ENCODE measurements at places on chromosomes 13 and 19.

GRCh38 chr19:17931532-17932191, 1.2 kb upstream of the CCDC124 start:
- peak; percentile 92 for DNase-seq

DNA sequence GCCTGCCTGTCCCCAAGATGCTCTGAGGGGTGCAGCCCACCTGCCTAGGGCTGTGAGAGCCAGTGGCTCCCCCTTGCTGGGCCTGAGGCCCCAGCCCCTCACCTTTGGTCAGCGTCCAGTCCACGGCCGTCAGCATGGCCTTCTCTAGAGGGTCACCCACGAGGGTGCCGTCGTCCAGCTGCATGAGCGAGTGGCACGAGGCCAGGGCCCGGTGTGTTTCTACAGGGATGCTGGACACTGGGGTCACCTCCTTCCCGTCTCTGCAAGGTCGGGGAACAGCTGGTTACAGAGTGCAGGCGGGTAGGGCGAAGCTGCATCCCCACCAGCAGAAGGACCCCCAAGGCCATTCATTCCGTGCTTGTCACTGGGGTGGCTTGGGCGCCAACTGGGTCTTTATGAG, 9.0 kb downstream of the ATP13A1 start:
- DNase-seq: no peak

- no peak for DNase-seq
These were observed 61.6 kb upstream of the MED4 start for GRCh38 chr13:48156466-48156865.

- no peak for DNase-seq
These were observed 53.3 kb upstream of the POSTN start for GRCh38 chr13:37651891-37652290.

DNA sequence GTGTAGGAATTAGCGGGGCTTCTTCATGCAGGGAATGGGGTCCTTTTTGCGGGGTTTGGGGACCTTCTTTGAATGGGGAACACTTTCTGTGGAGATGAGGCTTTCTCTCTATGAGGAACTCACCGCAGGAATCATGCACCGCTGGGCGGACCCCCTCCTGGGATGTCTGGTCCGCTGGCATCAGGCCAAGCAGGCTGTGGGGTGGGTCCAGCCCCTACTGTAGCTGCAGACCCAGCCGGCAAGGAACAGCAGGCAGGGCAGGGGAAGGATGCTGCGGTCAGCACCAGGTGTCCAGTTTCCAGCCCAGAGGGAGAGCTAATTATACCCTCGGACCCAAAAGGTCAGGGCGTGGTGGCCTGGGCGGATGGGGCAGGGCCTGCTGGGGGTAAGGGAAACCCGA, 1.8 kb downstream of the MYBPC2 start:
- no peak for DNase-seq

DNA sequence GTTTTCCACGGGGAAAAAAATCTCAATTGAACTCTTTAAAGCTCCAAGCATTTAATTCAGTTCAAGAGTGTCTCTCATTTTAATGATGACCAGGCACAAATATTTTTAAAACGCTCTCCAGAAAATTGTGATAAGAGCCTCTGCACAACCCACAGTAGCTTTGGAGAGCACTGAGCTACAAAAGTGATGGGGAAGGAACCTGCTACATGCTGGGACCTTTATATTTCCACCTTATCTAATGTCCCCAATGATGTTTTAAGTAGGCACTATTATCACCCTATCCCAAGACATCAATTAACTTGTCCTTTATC, 14.1 kb upstream of the CEACAM6 start:
- DNase-seq: no peak

DNA sequence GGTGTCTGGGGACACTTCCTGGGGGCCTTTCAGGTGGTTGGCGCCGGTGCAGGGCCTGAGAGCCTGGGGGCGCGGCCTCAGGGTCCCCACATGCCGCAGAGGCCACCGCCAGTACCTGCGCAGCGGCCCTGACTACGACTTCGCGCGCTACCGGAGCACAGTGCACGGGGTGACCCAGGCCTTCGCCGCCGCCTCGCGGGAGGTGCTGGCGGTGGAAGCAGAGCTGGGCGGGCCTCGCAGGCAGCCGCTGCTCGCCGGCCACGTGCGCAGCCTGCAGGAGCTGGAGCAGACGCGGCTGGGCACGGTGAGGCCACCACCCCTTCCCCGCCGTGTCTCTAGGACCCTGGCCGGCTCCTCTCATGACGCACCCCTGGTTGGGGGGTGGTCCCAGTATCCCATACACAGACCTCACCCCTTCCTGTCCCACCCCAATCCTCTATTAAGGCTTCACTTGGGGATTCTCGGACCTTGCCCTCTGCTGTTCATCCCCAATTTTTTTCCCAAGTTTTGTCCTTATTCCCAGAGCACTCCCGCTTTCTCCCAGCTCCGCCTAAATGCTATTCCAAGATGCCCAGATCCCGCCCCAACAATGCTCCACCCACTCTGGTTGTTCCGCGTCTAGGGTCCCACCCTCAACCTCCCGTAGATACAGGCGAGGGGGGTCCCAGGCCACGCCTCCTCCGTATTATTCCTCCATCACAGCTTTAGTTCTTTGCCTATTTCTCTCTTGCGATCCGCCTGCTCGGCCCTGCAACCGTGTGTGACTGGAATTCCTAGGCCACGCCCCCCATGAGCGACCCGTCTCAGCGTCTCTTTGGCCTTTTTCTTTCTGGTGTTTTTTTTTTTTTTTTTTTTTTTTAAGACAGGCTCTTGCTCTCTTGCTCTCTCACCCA, 1.0 kb downstream of the REX1BD start:
- DNase-seq: peak; percentile 85

DNA sequence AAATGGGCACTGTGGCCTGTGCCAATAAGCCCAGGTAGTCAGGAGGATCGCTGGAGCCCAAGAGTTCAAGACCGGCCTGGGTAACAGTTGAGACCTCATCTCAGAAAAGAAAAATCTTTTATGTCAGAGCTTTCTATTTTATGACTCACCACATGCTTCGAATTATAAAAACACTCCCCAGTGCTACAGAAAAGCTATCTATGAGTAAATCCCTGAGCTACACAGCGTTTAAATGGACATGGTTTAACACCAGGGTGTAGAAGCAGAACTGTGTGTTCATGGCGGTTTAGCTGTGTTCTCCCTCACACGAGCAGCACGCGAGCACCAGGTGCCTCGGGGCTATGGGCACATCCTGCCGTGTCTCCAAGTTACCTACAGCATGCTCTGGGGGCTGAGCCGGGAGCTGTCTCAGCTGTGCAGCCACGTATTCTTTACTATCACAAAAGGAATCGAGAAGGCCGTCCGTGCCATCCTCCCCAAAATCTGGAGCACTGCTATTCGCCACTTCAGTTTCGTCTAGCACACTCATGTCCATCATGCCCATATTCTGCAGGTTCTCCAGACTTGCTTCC, 6.7 kb downstream of the SAFB2 start:
- no peak for DNase-seq

- DNase-seq: no peak
These were observed 415.4 kb downstream of the SLITRK5 start for GRCh38 chr13:88086577-88086976.

DNA sequence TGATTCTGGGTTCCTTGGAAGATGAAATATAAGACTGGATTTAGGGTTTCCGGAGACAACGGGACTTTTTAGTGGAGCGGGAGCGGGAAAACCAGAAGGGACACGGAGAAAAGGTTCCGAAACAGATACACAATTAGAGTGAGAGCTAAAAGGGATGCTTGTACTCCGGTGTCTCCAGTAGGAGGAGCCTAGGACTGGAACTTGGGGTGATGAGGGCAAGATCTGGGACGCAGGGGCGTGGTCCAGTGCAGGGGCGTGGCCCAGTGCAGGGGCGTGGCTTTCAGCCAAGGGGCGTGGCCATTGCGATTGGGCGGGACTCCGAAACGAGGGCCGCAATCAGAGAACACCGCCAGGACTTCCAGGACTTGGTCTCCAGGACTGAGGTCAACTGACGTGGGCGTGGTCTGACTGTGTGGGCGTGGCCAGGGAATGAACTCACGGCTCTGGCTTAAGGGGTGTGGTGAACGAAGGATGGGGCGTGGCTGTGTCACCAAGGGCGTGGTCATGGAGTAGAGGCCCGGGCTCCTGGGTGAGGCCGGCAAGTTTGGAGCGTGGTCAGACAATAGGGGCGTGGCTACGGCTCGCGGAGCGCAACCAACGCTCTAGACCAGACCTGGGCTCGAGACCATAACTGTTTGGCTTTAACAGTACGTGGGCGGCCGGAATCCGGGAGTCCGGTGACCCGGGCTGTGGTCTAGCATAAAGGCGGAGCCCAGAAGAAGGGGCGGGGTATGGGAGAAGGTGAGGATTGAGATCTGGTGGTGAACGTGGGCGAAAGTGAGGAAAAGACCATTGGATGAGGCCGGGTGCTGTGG, at the start of gene DKKL1:
DKKL1 (plus strand) TSS at position 610 of the 815 bp plus-strand sequence; CDS start at position 732, 122 bp downstream.
- DNase-seq: peak; percentile 97

DNA sequence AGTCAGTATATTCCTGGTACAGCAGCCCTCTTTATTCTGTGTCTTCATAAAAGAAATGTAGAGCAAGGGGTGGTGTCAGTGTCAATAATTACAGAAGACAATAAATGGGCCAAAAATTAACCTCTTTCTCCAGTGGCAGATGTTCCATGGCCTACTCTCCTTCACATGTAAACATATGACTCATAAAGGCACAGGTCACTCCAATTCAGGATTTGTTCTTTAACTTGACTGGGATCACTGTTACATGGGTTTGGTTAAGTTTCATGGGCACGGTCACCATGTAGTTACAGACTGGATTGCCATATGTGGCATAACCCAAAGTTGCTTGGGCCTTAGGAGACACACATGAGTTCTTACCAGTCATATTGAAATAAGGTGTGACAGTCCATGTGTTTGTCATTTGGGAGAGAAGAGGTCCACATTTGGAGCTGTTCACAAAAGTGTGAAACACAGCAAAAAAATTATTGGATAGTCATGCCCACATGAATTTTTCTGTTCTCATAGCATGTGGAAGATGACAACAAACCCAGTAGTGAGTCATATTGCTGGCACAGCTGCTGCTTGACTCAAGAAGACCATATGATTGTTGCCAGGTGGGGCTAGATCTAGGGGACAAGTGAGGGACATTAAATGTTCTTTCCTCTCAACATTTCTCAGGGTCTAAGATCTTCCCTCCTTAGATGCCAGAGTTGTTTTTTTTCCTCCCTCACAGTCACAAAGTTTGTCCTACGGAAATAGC, 68.1 kb upstream of the HTR2A start:
- DNase-seq: peak; percentile 58

DNA sequence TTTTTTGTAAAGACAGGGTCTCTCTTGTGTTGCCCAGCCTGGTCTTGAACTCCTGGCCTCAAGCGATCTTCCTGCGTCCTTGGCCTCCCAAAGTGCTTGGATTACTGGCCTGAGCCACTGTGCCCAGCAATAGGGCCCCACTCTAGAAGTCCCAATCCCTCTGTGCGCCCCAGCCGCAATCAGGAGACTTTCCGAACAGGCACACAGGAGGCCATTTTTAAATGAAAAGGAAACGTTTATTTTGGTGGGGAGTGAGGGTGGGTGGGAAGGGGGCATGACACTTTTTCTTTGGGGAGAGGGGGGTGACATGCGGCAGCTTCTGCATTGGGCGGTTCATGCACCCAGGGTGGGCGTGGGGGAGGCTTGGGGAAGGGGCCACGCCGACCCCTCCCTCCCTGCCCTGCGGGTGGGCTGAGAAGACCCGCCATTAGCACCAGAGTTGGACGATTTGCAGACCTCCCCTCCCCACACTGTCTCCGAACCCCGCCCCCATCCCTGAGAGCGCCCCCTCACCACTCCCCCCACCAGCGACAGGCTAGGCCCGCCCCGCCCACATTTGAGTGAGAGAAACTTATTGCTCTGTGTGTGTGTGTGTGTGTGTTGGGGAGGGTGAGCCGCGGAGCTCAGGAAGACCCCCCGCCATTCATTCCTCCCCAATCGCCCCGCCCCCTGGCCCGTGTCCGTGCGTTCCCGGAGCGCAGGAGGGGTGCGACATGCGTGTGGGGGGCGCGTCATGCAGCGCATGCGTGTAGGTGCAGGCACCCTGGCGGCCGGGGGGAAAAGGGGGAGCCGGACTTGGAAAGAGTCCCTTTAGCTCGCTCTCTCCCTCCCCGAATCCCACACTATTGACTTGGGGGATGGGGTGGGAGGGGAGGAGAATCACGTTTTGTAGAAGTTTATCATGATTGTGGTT, 17.2 kb downstream of the KCNC3 start:
- DNase-seq: peak; percentile 29

DNA sequence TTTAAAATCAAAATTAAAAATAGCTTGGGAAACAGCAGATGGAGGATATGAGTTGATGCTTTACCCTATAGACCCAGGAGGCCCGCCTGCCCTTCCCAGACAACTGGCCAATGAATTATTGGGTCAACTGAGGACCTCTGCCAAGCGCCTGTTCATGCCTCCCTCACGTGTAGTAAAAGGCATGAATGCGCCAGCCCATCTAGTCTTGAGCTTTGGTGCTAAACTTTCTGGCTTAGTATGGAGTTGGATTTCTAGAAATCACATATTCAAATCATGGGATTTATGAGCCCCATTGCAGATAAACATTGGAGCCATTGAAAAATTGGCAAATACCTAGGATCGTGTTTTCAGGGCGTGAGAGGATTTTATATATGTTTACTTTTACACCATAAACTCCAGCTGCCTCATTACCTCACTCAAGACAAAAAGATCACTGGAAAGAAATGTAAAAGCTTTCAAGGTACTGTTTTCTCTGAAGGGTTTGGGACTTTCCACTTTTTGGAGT, 47.1 kb downstream of the COL4A2 start:
- DNase-seq: no peak

- peak; percentile 86 for DNase-seq
These were observed at the start of gene C5AR1 for GRCh38 chr19:47309608-47310007. Gene C5AR1, plus strand, starts transcription at chr19:47309861. Its CDS starts 35 bp downstream, at chr19:47309896.

DNA sequence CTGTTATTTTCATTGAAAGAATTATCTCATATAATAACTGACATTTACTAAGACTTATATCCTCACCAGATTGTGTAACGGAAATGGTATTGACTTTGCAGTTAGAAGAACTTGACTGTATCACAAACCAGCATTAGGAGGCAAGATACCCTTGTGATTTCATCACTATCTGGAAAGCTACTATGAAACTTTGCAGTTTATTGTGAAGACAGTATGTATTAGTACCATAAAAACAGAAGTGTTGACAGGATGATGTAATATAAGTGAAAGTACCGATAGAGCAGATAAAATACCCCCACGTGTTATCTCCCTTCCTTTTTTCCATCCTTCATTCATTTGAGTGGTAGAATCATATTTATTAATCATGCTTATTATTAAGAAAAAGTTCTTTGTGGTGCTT, 365.7 kb upstream of the KLHL1 start:
- no peak for DNase-seq

- DNase-seq: peak; percentile 72
These were observed 28.9 kb downstream of the AP2S1 start for GRCh38 chr19:46821512-46822409.

Measured in suppressor macrophage treated with lipopolysaccharide for 1 hour (primary cell).